ENCODE measurements at places on chromosomes 12 and 14.

DNA sequence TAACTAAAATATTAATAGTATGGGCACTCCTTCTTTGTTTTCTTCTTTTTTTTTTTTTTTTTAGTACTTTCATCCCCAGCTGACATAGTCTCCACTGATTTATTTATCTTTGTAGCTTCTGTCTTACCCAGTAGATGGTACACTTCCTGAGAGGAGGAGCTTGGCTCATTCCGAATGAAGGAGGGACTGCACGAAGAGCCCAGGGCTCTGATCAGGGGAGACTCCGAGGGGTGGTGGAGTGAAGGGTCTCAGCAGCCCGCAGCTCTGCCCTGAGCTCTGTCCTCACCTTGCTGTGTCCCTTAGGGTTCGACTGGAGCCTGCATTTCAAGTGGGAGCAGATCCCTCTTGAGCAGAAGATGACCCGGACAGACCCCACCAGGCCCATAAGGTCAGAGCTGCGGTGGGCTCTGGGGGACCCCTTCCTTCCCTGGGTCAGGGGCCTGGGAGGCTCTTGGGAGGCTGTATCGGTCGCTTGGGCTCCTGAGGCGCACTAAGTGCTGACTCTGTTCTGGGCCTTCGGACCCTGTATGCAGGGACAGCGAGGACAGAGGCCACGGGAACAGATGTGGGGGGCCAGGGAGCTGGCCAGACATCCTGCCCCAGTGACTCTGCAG, 65.2 kb downstream of the ERH start:
- no peak for DNase-seq

DNA sequence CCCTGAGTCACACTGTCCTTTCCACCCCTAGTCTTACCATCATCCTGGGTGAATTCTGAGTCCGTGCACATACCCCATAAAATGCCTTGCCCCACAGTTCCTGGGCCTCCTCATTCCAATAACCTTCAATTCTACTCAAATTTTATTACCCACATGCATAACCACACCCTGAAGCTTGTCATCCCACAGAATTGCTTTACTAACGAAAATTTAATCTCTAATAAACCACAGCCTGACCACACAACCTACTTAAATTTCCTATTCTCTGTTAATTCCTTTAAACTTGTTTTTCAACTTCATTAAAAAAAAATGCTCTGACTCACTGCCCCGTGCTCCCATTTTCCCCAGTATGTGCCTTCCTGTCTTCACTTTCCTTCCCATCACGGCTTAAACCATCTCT, 205.9 kb downstream of the PHLDA1 start:
- DNase-seq: no peak

DNA sequence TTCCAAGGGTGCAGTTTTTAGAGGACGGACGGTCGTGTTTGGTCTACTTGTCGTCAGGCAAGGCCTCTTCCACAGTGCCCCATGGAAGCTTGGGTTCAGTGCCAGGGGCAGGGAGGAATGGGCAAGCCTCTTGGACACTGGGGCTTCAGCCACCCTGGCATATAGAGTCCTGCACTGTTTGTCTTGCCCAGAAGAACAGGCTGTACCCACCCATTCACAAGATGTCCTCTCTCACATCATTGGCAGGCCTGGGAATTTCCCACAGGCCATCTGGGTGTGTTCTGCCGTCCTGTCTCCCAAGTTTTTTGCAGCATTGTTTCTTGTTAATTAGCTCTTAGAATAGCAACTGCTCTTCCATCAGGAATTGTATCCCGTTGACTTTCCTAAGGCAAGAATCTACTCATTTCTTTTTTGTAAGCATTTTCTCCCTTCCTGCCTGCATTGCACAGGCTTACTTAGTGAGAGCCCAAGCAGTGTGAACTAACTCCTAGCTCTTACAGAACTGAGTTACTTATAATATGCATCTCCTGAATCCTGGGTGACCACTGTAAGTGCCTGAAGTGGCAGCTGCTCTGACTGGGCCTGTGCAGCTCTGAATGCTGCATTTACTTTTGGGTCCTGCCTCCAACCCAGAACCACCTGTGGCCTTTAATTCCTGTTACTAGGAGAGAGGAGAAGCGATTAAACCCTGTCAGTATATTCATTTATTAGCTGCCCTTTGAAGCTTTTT, 149.4 kb upstream of the HIF1A start:
- DNase-seq: no peak

GRCh38 chr12:49672301-49673217, 34.6 kb downstream of the FMNL3 start:
- no peak for DNase-seq

- no peak for DNase-seq
These were observed 4.5 kb downstream of the ITPR2 start for GRCh38 chr12:26828280-26829073.

- no peak for DNase-seq
These were observed 34.0 kb downstream of the TUNAR start for GRCh38 chr14:95910628-95911027.

- DNase-seq: no peak
These were observed 331.4 kb downstream of the BCAT1 start for GRCh38 chr12:24617471-24617870.

DNA sequence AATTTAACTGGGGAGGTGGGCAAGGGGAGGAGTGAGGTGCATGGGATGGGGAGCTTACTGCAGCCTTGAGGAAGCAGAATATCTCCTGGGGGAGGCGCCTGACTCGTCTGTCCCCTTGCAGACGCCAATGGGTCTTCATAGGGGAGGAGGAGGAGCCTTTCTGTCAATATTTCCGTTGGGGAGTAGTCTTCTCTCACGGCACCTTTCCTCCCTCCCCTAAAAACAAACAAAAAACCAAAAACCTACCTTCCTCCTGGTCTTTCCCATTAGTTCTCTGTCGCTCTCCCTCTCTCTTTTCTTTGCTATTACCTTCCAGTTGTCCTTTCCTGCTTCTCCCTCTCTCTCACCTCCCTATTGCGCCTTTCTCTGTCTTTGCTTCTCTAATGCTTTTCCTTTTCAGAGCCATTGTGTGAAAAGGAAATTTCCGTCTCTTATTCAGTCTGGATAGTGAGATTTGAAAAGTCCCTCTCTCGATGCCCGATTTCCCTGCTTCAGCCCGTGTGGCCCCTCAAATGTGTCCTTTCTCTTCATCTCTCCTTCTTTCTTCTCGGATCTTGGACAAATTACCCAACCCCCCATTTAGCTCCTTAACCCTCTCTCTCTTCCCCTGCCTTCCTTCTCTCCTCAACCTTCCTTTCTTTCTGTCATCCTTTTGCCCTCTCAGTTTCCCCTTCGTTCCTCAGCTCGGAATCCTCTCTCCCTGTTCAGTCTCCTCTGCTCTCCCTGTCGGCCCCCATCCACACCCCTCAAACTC, 5.9 kb downstream of the GPR84 start:
- no peak for DNase-seq

DNA sequence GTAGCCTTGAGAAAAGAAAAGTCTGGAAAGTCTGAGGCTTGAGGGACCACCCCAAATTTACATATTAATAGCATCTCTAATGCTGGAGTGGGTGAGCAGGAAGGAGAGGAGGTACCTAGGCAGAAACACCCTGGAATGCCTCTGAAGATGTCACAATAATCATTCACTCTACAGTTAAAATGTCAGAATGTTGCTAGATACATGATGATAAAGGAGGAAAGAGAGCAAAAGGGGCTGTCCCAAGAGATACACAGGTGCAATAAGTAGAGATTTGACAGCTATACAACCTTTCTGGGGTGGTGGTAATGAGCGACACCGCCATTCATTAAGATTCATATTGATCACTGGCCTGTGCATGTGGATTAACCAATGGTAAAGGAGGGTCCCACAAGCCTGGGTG, 540.5 kb upstream of the FBXO33 start:
- no peak for DNase-seq

- no peak for DNase-seq
These were observed 186.6 kb downstream of the DUSP6 start for GRCh38 chr12:89165703-89166102.

DNA sequence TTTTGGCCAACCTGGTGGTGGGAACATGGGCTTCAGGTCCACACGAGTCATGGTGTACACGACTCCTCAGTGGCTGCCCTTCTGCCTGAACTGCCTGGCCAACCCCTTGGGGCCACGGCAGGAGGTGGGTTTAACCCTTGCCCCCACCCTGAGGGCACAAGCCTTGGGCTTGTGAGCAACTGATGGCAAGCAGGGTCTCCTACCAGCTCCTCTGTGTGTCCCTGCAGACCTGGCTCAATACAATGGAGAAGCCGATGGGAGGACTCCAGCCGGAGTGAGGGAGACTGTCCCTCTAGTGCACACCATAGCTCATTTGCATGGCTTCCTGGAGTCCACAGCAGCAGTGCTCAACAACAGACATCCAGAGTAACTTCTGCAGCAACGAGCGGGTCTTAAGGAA, 28.0 kb downstream of the JAG2 start:
- no peak for DNase-seq

DNA sequence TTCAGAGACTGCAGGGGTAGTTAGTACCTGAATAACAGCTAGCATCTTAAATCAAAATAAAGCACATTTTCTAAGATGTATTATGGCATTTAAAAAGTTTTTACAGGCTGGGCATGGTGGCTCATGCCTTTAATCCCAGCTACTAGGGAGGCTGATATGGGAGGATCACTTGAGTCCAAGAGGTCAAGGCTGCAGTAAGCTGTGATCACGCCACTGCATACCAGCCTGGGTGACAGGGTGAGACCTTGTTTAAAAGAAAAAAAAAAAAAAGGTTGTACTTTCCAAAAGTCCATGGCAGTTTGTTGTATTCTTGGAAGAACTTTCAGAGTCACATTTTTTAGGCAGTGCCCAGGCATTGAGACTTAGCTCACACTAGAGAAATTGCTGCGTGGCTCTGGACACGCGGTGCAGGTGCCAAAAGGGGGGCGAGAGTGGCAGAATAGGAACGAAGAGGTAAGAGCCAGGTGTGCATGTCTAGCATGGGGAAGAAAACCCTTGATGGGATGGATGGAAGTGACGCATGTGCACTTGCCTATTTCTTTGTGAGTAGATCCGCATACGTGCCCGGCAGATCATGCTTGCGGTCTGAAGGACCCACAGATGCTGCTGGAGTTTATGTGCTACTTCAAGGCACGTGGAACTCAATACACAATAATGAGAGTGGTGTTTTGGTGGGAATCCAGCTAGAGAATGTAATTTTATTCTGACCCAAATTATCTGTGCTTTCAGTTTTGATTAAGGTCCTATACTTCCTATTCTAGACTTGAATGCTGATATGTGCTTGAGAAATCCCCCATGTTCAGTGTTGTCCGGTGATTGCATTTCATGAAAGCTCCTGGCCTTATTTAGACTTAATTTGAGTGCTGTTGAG, 11.9 kb downstream of the ANKRD13A start:
- DNase-seq: no peak

- no peak for DNase-seq
These were observed 18.4 kb upstream of the MAP3K9 start for GRCh38 chr14:70827752-70828151.

GRCh38 chr12:123801573-123802178, 39.6 kb downstream of the DNAH10 start:
- DNase-seq: peak; percentile 14

- no peak for DNase-seq
These were observed 24.5 kb upstream of the FBXO21 start for GRCh38 chr12:117214797-117215196.

- peak; percentile 76 for DNase-seq
These were observed 33.8 kb downstream of the FBRSL1 start for GRCh38 chr12:132523576-132524331.

GRCh38 chr14:50335989-50336824, 24.1 kb downstream of the DMAC2L start:
- peak; percentile 62 for DNase-seq
